Naive B cell (primary cell): ENCODE measurements at places on chromosomes 1 and 21. TPM values are rescaled to one million over a fixed set of nuclear protein-coding genes. Genes with fewer than 3 reads are reported as not detected.

Gene URB2
- polyA plus RNA-seq, result 6.1 TPM

Gene SLAMF7
- 5.1 TPM for polyA plus RNA-seq

Gene UMODL1
- 0.17 TPM for polyA plus RNA-seq

Gene ABCB10
- 8.0 TPM for polyA plus RNA-seq

Gene SLC45A3
- polyA plus RNA-seq, result 4.8 TPM

Gene MEX3A
- not detected for polyA plus RNA-seq

Gene AADACL3
- not detected for polyA plus RNA-seq

Gene ZMYND12
- polyA plus RNA-seq, result 3.3 TPM

Gene COL6A1
- not detected for polyA plus RNA-seq

Gene AIM2
- polyA plus RNA-seq, result 3.4 TPM

Gene OR2M7
- polyA plus RNA-seq, result not detected

Gene TRNAU1AP
- 18.9 TPM for polyA plus RNA-seq

Gene ABCA4
- polyA plus RNA-seq, result not detected

Gene PCP4
- polyA plus RNA-seq, result not detected

Gene PHGDH
- 4.7 TPM for polyA plus RNA-seq

Gene BEND5
- 39.1 TPM for polyA plus RNA-seq

Gene FAM72C
- polyA plus RNA-seq, result not detected

Gene LCE2A
- polyA plus RNA-seq, result not detected

Gene PADI3
- polyA plus RNA-seq, result not detected

Gene CRYBG2
- polyA plus RNA-seq, result 0.53 TPM

Gene TMCO4
- 19.7 TPM for polyA plus RNA-seq

Gene AMY1A
- not detected for polyA plus RNA-seq

Gene PRRX1
- polyA plus RNA-seq, result not detected

Gene PSEN2
- polyA plus RNA-seq, result 13.3 TPM

Gene LCE4A
- polyA plus RNA-seq, result not detected

Gene TOR1AIP2
- 11.5 TPM for polyA plus RNA-seq

Gene LRRC53
- not detected for polyA plus RNA-seq

Gene OR2L2
- polyA plus RNA-seq, result 0.74 TPM

Gene AMY2A
- polyA plus RNA-seq, result not detected

Gene ALX3
- not detected for polyA plus RNA-seq

Gene ADAMTS4
- not detected for polyA plus RNA-seq

Gene SPATA21
- not detected for polyA plus RNA-seq

Gene CSMD2
- polyA plus RNA-seq, result not detected

Gene FGGY
- polyA plus RNA-seq, result 6.1 TPM

Gene C1QA
- polyA plus RNA-seq, result not detected

Gene SLFNL1
- polyA plus RNA-seq, result 0.35 TPM

Gene ANKRD34A
- 0.27 TPM for polyA plus RNA-seq

Gene LCE3A
- not detected for polyA plus RNA-seq

Gene KIF14
- not detected for polyA plus RNA-seq

Gene MR1
- 33.0 TPM for polyA plus RNA-seq

Gene ADAMTS5
- polyA plus RNA-seq, result not detected

Gene OR6N1
- not detected for polyA plus RNA-seq

Gene RGS13
- polyA plus RNA-seq, result not detected

Gene HPDL
- 0.74 TPM for polyA plus RNA-seq

Gene SHISA4
- polyA plus RNA-seq, result not detected

Gene NEGR1
- not detected for polyA plus RNA-seq

Gene CYP4Z1
- polyA plus RNA-seq, result not detected

Gene SYT11
- polyA plus RNA-seq, result 3.4 TPM

Gene PLPPR4
- polyA plus RNA-seq, result not detected

Gene NIPAL3
- 28.0 TPM for polyA plus RNA-seq

Gene THEM5
- not detected for polyA plus RNA-seq

Gene RGS16
- 4.2 TPM for polyA plus RNA-seq

Gene NPR1
- polyA plus RNA-seq, result not detected

Gene FCRLA
- polyA plus RNA-seq, result 634 TPM

Gene C1orf146
- polyA plus RNA-seq, result not detected

Gene MAP3K6
- not detected for polyA plus RNA-seq

Gene HUNK
- not detected for polyA plus RNA-seq

Gene FCRL4
- polyA plus RNA-seq, result not detected
